ENCODE measurements at places on chromosomes 6 and 20. TPM values are rescaled to one million over a fixed set of nuclear protein-coding genes. Genes with fewer than 3 reads are reported as not detected.
A peak's percentile ranks its signal among the peaks of the same experiment; 100 is the strongest.

GRCh38 chr6:143059663-143060353 is 881 bp upstream of the AIG1 start:
- H3K27me3 ChIP-seq, result no peaks in the 10 kb centered on the region
- peaks cover 5% of the 10 kb centered on the region for H3K4me1 ChIP-seq
- H3K27ac ChIP-seq, result peak overlapping the region; percentile 97

DNA sequence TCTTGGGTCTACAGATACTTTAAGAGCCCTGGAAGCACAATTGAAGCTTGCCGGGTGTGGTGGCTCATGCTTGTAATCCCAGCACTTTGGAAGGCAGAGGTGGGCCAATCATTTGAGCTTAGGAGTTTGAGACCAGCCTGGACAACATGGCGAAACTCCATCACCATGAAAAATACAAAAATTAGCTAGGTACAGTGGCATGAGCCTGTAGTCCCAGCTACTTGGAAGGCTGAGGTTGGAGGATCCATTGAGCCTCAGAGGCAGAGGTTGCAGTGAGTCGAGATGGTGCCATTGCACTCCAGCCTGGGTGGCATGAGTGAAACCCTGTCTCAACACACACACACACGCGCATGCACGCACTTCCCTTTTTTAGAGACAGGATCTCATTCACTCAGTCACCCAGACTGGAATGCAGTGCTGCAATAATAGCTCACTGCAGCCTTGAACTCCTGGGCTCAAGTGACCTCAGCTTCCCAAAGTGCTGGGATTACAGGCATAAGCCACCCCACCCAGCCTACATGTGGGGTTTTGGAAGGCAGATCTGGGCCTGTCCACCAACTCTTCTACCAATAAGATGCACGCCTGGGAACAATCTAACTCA is 182.5 kb upstream of the JARID2 start:
- H3K27ac ChIP-seq, result no peak overlapping the region
- DNase-seq, result no peak
- H3K36me3 ChIP-seq, result no peaks in the 10 kb centered on the region
- no peaks in the 10 kb centered on the region for H3K27me3 ChIP-seq
- H3K4me1 ChIP-seq, result peaks cover 19% of the 10 kb centered on the region

GRCh38 chr20:21018576-21018975 is 87.6 kb downstream of the LINC00237 start:
- H3K4me3 ChIP-seq, result no peak overlapping the region
- H3K27me3 ChIP-seq, result peaks cover 33% of the 10 kb centered on the region
- no peaks in the 10 kb centered on the region for H3K36me3 ChIP-seq
- H3K27ac ChIP-seq, result no peak overlapping the region
- peaks cover 3% of the 10 kb centered on the region for H3K4me1 ChIP-seq

DNA sequence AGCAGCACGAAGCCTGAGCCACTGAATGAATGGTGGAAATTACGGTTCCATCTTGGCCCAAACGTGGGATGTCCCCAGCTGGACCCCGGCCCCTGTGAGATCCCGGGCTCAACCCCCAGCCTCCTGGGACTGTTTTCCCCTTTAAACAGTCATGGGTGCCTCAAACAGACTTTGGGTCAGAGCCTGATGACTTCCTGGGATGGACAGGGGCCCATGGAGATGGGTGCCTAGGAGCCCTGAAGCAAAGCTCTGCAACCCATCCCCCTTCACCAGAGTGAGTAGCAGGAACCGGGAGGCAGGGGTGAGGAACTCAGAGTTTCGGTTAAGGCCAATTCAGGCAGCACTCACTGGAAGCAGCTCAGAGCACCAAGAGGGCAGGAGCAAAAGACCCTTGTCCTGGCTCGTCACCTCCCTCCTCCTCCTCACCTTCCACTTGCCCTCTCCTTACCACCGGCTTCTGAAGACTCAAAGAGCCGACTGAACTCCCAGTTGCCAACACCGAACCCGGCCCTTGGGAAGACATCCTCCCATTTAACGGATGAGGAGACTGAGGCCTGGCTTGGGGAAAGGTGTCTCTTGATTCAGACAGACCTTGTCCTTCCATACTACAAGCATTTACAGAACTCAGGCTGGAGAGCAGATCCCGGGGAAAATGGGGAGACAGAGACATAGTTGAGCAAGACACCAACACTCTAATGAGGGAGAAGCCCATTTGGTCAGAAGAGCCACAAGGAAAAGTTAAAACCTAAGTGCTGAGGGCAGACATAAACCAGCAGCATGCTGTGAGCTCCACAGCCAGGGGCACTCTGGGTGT is 14.9 kb upstream of the TLDC2 start:
- peak overlapping the region; percentile 77 for H3K27ac ChIP-seq
- H3K4me1 ChIP-seq, result peaks cover 17% of the 10 kb centered on the region
- H3K27me3 ChIP-seq, result no peaks in the 10 kb centered on the region
- DNase-seq, result no peak
- H3K36me3 ChIP-seq, result peaks cover 4% of the 10 kb centered on the region

GRCh38 chr20:45055056-45055455 is 45.9 kb downstream of the KCNS1 start:
- H3K27me3 ChIP-seq, result no peaks in the 10 kb centered on the region
- peaks cover 3% of the 10 kb centered on the region for H3K36me3 ChIP-seq
- no peak overlapping the region for H3K27ac ChIP-seq
- H3K4me3 ChIP-seq, result no peak overlapping the region

DNA sequence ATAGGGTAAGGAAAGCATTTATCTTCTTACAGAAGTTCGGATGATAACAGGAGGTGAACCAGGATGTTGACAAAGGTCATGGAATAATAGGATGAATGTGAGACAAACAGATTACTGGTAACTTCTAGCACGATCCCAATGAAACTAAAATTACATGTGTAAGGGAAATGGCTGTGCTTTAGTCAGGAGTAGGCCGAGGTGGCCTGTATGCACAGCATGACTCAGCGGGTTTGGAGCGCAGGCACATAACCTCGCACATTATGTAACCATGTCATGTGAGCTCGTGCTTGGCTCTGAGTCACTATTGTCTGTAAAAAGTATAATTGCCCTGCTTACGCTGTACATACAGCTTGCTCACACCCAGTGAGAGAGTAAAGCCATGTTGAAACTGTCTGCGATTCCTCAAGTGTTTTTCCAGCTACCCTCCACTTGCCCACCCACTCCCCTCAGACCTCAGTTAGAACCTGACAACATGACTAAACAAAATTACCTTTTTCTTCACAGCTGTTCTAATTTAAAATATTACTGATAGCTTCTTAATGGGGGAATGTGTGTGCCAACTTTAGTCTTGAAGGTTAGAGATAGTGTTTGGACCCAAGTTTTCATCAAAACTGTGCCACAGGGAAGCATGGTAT is 8.2 kb downstream of the CYB5R4 start:
- peaks cover 9% of the 10 kb centered on the region for H3K36me3 ChIP-seq
- H3K4me3 ChIP-seq, result no peak overlapping the region
- no peaks in the 10 kb centered on the region for H3K4me1 ChIP-seq
- no peaks in the 10 kb centered on the region for H3K27me3 ChIP-seq
- no peak overlapping the region for H3K27ac ChIP-seq
- DNase-seq, result peak; percentile 17

GRCh38 chr20:10652660-10653261 is 21.0 kb downstream of the JAG1 start:
- peaks cover 26% of the 10 kb centered on the region for H3K4me1 ChIP-seq
- no peak overlapping the region for H3K4me3 ChIP-seq
- peaks cover 41% of the 10 kb centered on the region for H3K36me3 ChIP-seq

GRCh38 chr6:157607317-157608109 is 215.5 kb upstream of the SNX9 start:
- H3K4me3 ChIP-seq, result no peak overlapping the region
- peaks cover 22% of the 10 kb centered on the region for H3K4me1 ChIP-seq
- H3K36me3 ChIP-seq, result no peaks in the 10 kb centered on the region
- DNase-seq, result peak; percentile 59

DNA sequence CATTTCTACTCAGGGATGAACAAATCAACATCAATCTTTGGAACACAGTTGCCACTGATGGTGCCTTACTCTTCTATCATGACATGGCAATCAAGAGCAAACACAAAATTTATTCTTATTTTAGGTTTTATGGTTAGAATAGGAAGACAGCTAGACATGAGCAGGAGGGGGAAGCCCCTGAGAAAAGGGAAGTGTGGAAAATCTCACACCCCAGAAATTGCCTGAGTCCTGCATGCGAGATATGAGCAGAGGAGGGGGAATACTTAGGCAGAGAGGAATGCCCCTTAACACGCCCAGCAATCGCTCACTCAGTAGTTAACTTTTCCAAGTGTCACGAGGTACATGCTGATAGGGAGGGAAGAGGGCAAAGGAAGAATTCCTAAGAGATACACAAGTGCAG is 79.3 kb downstream of the PLG start:
- no peaks in the 10 kb centered on the region for H3K27me3 ChIP-seq
- no peak for DNase-seq
- H3K4me3 ChIP-seq, result no peak overlapping the region
- H3K4me1 ChIP-seq, result no peaks in the 10 kb centered on the region
- H3K27ac ChIP-seq, result no peak overlapping the region
- no peaks in the 10 kb centered on the region for H3K36me3 ChIP-seq

DNA sequence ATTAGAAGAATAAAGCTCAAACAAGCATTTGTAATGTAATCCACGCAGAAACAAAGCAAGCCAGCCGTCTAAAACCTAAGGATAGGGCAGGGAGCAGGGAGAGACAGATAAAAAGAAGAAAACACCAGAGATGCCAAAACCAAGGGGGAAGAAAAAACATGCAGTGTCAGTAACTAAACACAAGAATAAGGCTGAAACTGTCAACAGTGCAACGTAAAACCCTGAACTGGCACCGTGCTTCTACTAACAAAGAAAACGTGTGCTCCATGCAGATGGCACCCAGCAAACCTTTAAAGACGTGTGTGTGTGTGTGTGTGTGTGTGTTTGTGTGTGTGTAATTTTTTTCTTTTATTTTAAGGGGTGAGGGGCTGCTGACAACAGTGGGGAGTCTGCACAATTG is 88.4 kb upstream of the TAB2 start:
- peak; percentile 58 for DNase-seq
- no peaks in the 10 kb centered on the region for H3K36me3 ChIP-seq
- no peak overlapping the region for H3K27ac ChIP-seq
- H3K4me1 ChIP-seq, result peaks cover 25% of the 10 kb centered on the region

GRCh38 chr6:150672800-150673199 is 73.1 kb downstream of the PLEKHG1 start:
- H3K36me3 ChIP-seq, result peaks cover 3% of the 10 kb centered on the region
- H3K4me1 ChIP-seq, result peaks cover 35% of the 10 kb centered on the region
- H3K27ac ChIP-seq, result no peak overlapping the region
- no peaks in the 10 kb centered on the region for H3K27me3 ChIP-seq

DNA sequence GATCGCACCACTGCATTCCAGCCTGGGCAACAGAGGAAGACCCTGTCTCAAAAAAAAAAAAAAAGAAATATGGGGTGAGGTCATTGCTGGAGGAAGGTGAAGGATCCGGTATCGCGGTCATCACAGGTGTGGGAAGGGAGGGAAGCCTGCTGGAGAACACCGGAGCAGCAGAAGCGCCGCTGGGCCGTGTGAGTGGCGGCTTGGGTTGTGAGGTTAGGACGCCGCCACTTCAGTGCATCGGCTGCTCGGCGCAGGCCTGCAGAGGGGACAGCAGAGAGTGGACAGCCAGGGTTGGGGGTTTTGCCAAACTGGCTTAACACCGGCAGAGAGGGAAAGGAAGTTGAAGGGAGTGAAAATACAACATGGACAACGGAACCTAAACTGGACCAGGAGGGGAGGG is 5.4 kb downstream of the TLDC2 start:
- H3K4me3 ChIP-seq, result no peak overlapping the region
- no peaks in the 10 kb centered on the region for H3K27me3 ChIP-seq
- DNase-seq, result no peak
- H3K27ac ChIP-seq, result no peak overlapping the region
- H3K36me3 ChIP-seq, result no peaks in the 10 kb centered on the region
- no peaks in the 10 kb centered on the region for H3K4me1 ChIP-seq

DNA sequence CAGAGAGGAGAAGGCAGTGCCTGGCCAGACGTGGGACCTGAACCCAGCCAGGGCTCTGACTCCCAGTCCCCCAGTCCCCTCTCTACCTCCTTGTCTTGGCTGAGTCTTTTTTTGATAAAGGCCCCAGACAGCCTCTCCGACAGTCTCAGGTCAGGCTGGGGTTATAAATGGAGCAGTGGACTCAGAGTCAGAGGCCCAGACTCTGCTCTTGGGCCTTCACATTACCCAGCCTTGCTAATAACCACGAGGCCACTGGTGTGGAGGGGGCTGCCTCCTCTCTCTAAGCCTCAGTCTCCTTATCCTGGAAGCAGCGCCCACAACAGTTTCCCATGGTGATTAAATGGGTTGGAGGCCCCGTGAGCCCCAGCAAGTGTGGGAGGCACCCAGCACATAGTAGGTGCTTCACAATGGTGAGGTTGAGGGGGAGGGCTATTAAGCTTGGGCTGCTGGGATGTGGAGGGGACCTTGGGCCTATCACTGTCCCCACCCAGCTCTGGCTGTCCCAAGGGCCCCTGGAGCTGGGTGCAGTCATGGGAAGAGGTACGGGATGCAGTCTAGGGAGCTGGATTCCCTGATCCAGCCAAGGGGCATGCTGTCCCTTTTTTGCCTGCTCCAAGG is 35.7 kb downstream of the TGM2 start:
- H3K27ac ChIP-seq, result peak overlapping the region; percentile 5
- peaks cover 14% of the 10 kb centered on the region for H3K36me3 ChIP-seq
- DNase-seq, result no peak
- no peaks in the 10 kb centered on the region for H3K27me3 ChIP-seq
- H3K4me3 ChIP-seq, result no peak overlapping the region
- peaks cover 21% of the 10 kb centered on the region for H3K4me1 ChIP-seq

- no peaks in the 10 kb centered on the region for H3K36me3 ChIP-seq
- H3K4me3 ChIP-seq, result no peak overlapping the region
- no peak overlapping the region for H3K27ac ChIP-seq
- no peaks in the 10 kb centered on the region for H3K4me1 ChIP-seq
- no peaks in the 10 kb centered on the region for H3K27me3 ChIP-seq
These were observed 182.8 kb downstream of the UNC5CL start for GRCh38 chr6:40856271-40856670.

GRCh38 chr6:81067057-81067456 is 685.4 kb downstream of the TENT5A start:
- H3K4me3 ChIP-seq, result no peak overlapping the region
- H3K27me3 ChIP-seq, result no peaks in the 10 kb centered on the region
- no peaks in the 10 kb centered on the region for H3K36me3 ChIP-seq
- no peak for DNase-seq

DNA sequence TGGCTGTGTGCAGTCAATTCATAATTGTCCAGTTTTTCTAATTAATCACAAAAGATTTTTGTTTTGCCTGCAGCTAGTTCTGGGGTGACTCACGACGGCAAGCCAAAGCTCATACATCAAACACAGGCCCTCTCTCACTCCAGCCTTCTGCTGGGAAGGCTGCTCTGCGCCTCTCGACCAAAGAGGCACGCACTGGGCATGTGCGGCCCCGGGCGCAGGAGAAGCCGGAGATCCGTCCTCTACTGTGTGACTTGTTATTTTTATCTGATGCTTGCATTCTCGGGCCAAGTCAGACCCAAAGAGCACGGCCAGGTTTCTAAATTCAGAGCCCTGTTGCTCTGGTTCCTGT is 98.5 kb downstream of the TFAP2A start:
- H3K4me3 ChIP-seq, result no peak overlapping the region
- H3K4me1 ChIP-seq, result no peaks in the 10 kb centered on the region
- H3K36me3 ChIP-seq, result no peaks in the 10 kb centered on the region
- H3K27ac ChIP-seq, result no peak overlapping the region

KHDC1L gene
- polyA plus RNA-seq, result 0.31 TPM

PRKN gene
- 0.27 TPM for polyA plus RNA-seq

POPDC3 gene
- 0.56 TPM for polyA plus RNA-seq

CFAP206 gene
- 5.0 TPM for polyA plus RNA-seq

HMGN3 gene
- 78.4 TPM for polyA plus RNA-seq

KIFC1 gene
- polyA plus RNA-seq, result 2.6 TPM

NRSN1 gene
- not detected for polyA plus RNA-seq

CST9L gene
- polyA plus RNA-seq, result not detected

Data from lung (tissue), 17 donors.